Inflammatory macrophage treated with lipopolysaccharide for 1 hour (primary cell): ENCODE measurements at places on chromosomes 3 and 15.

DNA sequence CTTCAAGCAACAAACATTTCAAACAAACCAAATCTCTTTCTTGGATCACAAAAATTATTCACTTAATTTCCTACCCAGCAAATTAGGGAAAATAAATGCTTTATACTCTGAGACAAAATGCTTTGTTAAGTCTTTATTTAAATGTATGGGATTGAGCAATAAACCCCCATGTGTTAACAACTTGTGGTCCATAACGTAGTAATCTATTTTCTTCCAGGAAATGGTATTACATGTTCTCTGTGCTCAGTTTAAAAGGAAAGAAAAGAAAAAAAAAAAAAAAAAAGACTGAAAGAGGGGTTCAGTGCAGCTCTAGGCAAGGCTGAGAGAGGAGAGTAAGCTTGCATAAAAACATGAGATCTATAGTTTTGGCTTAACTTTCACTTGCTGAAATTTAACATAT is 102.3 kb downstream of the PIK3CB start:
- no peak for DNase-seq

DNA sequence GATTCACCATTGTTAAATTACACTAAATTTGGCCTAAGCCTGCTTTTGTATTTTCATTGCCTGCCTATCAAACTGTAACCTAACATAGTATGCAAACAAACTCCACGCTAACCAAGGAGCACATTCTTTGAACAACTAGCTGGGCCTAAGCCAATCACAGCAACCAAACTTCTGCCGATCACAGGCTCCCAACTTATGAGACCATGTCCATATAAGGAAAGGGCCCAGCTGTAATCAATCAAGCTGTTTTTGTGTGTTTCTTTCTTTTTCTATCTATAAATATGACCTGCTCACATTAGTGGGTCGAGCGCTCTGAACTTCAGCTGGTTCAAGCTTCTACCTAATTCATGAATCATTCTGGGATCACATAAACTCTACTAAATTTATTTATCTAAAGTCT is 473.6 kb downstream of the SI start:
- DNase-seq = no peak

DNA sequence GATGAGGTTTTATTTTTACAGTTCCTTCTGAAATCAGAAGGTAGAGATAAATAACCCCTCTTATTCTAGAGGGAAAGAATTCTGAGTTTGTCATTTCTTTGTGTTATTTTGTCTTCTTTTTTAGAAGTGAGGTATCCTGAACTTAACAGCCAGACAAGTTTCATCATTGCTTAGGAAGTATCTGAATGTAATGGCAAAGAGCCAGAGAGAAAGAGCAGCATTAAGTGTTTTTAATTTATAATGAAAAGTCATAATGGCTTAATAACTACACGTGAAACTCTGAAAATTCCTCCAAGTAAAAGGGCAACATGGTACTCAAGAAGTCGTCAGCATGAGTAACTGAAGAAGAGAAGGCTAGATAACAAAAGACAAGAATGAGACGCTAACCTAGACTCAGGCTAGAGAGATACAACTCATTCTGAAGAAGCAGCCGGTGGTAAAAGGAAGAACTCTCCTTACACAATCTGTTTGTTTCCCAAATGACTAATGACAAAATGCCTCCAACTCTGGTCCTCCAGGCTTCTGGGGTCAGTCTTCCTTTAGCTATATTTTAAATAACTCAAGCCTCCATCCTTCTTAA is 116.2 kb upstream of the NECTIN3 start:
- no peak for DNase-seq

DNA sequence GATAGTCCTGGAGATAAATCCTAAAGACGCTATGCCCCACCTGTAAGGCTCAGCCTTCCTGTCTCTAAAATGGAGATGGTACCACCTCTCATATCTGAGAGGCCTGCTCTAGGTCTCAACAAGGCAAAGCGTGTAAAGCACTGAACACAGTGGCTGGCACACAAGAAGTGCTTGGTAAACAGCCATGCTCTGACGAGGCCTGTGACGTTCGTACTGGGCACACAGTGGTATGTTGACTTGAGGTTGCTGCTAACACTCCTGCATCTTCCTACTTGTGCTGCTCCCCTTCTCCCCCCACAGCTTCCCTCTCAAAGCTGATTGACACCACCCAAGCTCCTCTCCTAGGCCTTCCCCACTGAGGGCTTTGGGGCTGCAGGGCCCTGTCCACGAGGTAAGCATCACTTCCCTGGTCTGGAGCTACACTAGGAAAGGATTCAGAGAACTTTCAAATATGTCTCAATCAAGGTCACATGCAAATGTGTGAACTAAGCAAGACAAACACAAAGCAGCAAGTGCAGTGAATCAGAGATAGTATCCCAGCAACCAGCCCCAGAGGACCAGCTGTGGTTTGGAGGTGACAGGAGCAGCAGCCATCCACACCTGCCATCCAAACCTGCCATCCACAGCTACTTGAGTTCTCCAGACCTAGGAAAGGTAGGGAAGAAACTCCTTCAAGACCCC is 177.5 kb downstream of the STT3B start:
- peak; percentile 14 for DNase-seq

DNA sequence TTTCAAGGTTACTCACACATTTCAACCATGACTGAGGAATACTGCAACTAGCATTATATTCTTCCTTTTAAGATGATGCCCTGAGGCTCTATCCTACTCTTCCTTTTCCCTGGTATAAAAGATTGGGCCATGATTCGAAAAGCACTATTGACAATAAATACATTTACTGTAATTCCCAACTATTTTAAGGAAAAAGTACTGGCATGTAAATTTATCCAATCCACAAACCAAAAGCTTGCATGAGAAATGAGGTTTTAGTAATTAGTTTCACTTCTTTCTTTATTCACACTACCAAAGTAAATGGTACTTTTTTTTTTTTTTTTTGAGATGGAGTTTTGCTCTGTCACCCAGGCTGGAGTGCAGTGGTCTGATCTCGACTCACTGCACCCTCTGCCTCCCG is 310.2 kb downstream of the LRRC3B start:
- DNase-seq = no peak

- no peak for DNase-seq
These were observed 57.4 kb downstream of the EEFSEC start for GRCh38 chr3:128210711-128211110.

GRCh38 chr3:57948781-57949242 is 59.4 kb upstream of the FLNB start:
- DNase-seq = no peak

DNA sequence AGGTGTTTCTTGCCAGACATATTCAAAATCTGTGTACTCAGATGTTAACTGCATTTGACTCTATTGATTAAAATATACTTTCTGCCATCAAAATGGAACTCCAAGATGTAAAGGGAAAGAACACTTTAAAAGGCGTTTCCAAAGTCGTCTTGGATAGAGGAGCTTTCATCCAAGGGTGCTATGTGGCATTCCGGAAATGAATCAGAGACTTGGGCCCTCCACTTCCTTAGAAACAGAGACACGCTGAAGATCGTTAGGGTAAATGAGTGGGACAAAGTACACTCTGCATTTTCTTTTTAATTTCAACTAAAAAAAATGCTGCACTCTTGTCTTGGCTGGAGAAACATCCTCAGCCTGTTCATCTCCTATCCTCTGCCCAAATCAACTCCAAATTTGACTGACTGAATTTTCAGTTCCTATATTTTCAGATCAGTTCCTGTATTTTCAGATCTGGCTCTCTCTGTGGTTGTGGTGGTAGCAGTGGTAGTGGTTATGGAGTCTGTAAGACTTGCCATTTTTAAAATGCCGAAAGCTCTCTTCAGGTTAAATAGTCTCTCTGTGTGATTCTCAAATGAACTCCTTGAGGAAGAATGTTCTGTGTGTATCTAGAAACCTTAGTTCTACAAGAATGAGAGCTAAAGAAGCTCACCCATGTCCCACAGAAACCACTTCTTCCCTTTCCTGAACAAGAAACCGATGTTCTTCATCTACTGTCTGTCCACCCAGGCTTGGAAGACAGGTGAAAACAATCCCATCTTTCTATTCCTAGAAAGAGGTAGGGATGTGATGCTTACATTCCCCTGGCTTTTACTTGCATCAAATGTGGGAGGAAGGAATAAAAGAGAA is 156.8 kb upstream of the ICE2 start:
- peak; percentile 20 for DNase-seq

DNA sequence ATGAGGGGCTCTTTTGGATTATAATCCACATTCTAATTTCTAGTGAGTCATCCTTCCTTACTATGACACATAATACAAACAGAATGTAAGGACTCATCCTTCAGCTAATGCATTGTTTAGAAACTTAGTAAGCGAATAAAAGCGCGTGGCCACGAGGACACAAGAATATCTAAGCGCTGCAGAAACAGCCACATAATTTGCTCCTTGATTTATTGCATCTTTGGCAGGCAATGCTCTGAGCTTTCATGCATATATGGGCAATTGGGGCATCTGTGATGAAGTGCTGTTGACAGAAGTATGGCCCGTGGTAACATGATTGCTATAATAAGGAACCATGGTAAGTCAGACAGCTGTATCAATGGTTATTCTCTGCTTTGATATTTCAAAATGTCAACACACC is 191.3 kb upstream of the ZNF385D start:
- DNase-seq = no peak
